ENCODE measurements at places on chromosomes 3 and 15.

GRCh38 chr3:161414907-161415306 is 43.6 kb upstream of the SPTSSB start:
- DNase-seq = no peak

DNA sequence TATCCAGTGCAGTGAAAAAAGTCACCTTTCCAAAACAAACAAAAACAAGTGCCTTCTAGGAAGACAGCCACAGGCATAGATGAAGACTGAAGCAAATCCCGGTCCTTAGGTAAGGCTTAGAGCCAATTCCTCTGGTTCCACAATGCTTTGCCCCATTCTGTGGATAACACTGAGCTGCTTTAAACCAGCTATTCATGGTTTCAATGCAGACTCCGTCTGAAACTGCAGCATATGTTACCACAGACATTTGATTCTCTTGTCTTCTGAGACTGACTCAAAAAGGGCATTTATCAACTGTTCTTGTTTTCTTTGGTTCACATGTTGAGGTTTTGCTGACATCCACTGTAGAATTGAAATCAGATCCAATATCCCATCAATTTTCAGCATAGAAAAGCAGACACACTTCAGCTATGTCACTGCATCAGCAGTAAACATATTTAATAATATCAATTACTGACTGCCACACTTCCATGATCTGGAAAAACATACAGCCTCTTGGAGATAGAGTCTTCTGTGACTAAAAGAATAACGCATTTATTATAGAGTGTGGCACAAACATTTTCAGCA is 659.3 kb downstream of the ROBO2 start:
- peak; percentile 8 for DNase-seq

DNA sequence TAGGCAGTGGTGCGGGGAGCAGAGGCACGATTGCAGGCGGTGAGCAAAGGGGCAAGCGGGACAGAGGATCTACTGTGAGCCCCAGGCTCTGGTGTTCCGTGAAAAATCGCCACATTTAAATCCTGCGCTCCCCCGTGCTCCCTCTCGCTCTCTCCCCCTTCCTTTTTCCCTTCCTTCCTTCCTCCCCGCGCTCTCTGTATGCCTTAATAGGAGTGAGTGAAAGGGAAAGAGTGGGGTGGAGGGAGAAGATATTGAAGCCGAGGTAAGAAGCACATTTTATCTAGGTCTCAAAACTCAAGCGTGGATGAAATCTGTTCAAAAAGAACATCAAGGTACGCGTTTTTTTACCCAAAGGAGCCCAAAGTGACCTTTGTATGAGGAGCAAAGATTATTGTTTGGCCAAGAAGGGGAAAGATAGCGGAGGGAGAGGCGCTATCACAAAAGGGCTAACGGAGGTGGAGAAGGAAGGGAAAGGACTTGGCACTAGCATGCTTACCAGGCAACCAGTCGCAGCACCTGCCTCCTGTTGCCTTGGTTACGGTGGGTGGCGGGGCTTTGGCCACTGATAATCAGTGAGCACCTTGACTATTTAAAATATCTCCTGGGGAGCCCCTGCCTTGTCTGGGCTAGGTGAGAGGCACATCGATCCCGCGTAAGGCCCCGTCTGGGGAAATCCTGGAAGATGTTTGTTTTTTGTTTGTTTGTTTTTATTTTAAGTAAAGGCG is 14.9 kb upstream of the AEN start:
- DNase-seq = no peak

DNA sequence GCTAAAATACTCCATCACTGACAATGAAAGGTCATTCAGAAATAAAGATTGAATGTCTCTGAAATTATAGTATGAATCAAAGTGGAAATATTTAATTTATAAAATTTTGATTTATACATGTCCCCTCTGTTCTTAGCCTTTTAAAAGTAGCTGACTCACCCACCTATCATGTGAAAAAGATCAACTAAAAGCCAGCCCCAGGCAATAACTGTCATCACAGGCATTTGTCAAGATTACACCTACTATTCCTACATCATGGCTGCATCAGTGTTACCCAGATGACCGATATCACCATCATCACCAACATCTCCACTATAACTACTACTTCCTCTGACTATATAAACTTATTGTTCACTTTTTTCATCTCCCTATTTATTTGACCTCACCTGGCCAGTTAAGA is 14.3 kb upstream of the PIK3R4 start:
- no peak for DNase-seq

DNA sequence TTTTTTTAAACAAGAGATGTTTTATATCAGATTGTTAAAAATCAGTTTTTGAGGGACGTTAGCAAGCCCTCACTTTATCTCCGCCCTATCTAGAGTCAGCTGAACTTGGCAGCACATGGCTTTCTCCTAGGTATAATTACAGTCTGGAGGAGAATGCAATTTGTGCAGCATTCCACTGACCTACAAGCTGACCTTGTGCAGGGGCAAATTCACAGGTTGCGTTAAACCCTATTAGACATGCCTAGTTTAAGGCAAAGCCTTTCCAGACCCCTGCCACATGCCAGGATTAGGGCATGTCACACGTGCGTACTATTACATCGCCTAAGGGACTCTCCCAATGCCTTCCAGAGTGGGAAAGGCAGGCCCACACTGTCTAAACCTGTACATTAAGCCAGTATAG is 224.0 kb downstream of the GREM1 start:
- no peak for DNase-seq

DNA sequence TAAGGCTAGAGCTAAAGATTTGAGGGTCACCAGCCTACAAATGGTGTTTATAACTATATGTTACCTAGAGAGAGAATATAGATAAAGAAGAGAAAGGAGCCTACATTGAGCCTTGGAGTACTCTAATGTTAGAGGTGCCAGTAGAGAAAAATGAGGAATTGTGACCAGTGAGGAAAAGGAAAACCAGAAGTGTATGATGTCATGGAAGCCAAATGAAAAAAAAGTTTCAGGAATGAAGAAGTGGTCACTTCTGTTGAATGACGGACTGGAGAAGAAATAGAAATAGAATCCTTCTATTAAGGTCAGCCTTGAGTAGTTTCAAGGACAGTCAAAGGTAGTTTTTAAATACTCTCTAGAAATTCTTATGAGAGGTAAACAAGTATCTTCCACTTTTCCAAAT is 51.2 kb upstream of the MLF1 start:
- DNase-seq = no peak

DNA sequence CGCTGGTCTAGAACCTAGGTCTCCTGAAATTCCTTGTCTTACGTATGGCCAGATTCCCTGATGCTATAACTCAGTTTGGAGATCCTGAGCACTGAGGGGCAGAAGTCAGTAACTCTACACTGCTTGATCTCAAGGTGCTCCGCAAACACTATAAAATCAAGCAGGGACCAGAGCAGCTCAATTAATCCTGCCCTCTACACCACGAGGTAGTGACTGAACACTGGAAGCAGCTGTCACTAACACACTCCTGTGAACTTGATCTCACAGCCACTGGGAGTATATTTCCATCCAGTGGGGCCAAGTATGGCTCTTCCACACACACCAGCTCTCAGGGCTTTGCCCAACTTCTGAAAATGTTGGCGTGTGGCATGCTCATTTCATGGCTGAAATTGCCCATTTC is 51.0 kb downstream of the EDEM1 start:
- DNase-seq = no peak

DNA sequence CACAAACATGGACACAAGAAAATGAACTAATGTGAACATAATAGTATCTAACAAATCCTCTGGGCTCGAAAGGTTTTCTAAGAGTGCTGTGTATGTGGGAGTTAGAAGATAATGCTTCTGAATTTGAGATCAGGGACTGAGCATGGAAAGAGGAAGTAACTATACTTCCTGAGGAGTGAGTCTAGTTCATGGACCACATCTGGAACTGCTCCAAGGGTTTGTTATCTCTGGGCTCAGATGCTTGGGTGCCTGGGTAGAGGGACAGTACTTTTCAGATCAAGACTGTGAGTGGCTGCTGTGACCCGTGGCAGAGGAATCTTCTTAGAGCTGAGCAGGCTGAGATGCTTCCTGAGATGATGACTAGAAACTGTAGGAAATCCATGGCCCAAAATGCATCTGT is 28.5 kb downstream of the TBC1D23 start:
- no peak for DNase-seq

DNA sequence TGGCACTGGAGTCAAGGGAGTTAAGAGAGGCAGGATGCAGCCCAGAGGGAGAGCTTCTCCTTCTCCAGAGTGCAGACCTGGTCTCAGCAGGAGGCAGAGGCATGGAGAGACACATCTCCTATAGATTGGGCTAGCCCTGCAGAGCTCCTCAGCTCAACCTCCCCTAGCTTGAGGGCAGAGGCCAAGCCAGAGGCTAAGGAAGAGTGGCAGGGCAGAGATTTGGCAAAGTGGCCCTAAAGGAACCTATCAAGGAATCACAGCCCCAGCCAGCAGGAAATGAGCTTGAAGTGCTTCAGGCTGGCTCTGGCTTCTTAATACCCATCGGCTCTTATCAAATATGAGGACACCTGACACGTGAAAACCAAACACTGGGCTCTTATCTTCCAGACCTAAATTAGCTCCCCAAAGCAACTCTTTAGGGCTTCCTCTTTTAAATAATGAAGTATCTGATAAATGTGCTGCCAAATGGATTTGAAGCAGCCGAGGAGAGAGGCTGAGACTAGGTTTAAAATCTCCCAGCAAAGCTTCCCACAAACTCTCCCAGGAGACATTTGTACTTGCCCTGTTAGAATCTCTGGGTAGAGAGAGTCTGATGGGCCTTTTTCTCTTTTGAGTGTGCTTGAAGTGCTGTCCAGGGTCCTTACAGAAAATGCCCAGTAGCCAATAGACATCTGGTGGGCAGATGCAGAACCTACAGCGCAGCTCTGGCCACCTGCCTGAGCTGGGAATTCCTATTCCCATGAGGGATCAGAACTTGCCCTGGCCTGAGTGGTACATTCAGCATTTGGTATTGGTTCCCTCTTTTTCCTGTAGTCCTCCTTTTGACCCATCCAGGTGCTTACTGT is 271.4 kb downstream of the CLSTN2 start:
- DNase-seq = no peak

GRCh38 chr3:115658032-115658336 is 34.7 kb downstream of the GAP43 start:
- peak; percentile 53 for DNase-seq

GRCh38 chr3:32815841-32816438 is 1.9 kb upstream of the TRIM71 start:
- no peak for DNase-seq

DNA sequence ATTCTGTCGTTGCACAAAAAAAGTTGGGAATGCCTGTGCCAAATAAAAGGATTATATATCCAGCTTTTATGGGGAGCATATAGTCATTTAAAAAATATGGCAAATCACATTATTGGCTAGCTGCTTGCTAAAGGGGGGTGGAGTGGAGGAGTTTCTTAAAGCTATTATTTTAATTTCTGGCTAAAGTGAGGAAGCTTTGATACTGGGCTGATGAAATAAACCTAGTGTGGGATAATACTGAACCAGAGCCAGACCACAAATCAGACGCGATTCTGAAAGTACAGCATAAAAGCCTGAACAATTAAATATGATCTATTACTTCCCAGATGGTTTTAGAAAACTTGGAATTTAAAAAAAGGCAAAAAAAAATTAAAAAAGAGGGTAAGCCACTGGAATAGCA is 14.4 kb downstream of the POLR2M start:
- no peak for DNase-seq

DNA sequence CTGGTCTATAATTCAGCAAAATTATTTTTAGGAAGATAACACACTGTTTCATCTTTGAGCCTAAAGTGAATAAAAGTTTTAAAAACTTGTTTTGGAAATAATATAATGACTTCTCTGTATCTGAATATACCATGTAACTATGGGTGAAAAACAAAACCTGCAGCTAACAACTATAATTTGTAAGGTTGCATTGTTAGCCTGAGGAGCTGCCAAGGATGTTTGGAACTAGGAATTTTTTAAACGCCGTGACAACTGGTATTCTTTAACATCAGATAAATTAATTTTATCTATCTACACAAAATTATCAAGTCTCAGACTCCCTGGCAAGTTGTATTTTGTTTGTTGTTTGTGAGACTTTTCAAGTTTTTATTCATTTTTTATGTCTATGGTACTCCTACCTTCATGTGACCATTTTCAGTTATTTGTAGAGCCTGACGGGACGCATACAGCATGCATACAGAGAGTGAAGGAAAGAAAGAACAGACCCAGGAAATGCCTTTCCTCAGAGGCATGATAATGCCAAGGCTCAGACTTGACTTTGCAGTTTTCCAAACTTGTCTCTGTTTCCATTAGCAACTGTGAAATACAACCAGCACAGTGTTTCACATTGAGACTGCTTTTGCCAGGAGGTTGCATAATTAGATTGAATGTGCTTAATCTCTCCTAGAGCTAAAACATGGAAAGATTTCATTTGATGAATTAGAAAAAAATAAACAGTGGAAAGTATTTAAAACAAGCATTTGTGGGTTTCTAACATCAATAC is 60.8 kb upstream of the ARHGEF26 start:
- no peak for DNase-seq

DNA sequence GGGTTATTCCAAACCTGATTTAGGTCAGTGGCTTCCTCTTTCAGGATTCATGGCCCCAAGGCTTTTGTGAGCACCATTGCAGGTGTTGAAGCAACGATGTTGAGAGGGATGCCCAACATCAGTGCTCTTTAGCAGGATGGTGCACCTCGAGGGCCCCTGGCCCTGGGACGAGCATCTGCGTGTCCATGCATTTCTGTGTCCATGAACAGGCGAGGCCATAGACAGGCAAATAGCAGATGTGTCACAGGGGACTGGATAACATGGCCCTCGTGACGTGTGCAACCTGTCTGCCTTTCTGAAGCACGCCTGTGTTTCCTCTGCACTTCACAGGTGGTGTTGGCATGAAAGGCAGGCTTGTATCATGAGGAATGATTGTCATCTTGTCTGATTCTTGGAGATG is 132.3 kb downstream of the SNRPN start:
- no peak for DNase-seq

GRCh38 chr15:67097930-67098740 is 32.7 kb downstream of the SMAD3 start:
- DNase-seq = no peak
